Activated naive CD8-positive, alpha-beta T cell treated with anti-CD3 and anti-CD28 coated beads for 36 hours (primary cell): ENCODE measurements at places on chromosomes 4 and X.

DNA sequence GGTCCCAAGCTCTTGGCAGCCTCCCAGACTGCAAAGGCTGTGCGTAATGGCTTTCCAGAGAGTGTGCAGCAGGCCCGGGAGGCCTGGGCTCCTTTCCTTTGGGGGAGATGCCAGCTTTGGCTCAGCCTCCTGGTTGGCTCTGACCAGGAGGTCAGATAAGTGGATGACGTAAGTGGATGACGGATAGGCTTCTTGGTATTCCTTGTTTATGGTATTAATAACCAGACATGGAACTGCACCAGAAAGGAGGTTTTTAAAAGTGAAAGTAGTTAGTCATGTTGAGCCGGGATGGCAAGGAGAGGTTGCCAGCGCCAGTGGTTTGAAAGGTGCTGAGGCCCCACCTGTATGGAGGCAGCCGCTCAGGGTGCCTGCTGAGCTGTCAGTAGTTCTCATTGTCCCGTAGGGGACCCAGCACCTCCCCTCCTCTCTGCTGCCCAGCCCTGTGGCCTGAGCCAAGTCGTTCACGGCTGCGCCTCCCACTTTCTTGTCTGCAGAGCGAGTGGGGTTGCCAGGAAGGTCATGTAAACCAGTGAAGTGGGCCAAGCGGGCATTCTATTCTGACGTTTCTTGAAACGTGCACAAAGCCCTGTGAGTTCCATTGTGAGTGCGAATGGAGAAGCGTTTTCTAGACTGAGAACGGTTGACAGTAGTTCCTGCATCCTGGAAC, 28.7 kb upstream of the STOX2 start:
- no peak for DNase-seq

DNA sequence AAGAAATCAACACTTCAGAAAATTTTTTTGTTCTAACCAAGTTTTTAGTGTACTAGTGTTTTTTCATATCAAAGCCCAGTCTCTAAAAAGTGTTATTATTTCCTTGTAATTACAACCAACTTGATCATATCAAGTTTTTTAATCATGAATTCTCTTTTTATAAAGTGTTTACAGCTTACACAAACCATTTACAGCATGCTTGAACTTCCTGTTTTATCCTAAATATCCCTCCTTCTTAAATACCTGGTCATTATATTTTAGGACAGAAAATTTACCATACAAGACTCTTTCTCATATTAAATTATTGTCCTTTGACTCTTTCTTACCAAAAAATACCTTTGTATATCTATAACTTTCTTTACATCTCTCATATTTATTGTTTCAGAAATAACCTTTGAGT, 89.4 kb upstream of the NPY2R start:
- no peak for DNase-seq

DNA sequence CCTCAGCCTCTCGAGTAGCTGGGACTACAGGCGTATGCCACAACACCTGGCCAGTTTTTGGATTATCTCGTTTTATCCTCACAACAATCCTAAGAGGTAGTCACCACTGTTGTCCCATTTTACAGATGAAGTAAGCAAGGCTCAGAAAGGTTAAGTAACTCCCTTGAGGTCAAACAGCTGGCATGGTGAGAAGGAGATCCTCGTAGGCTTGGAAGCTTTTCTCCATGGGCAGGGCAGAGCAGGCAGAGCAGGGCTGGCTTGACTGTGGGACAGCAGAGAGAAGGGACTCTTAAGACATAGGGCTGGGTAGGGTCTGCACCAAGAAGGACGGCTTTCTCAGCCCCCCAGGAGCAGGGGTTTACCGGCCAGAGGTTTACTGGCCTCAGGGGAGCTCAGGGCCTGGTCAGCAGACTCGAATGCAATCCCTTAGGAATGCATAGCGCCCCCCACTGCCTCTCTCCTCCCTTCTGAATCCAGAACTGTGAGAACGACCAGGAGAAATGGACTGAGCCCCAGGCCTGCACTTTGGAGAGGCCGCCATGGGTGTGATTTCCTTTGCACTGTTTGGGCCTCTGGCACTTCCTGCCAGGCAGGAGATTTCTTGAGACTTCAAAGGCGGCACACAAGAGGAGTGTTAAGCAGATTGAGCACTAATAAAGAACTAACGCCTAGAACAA, 14.0 kb upstream of the CDKN2AIP start:
- peak; percentile 11 for DNase-seq

GRCh38 chr4:123505095-123506010, 108.8 kb downstream of the SPRY1 start:
- peak; percentile 44 for DNase-seq

DNA sequence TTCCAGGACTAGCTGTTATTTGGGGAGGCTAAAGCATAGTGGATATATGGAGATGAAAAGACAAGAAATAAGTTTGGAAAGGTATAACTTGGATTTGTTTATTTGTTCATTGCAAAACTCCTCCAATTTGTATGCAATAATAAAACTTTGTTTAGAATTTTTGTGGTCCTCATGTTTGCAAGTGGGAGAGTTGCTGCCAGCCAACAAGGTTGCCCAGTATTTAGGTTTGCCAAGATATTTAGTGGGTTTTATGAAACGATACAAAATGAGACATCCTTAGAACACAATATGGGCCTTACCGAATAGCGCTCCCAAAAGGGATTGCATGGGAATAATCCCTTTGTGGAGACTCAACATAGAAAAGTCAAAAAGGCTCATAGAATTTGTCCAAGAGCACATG, 162.1 kb downstream of the INPP4B start:
- DNase-seq, result no peak

DNA sequence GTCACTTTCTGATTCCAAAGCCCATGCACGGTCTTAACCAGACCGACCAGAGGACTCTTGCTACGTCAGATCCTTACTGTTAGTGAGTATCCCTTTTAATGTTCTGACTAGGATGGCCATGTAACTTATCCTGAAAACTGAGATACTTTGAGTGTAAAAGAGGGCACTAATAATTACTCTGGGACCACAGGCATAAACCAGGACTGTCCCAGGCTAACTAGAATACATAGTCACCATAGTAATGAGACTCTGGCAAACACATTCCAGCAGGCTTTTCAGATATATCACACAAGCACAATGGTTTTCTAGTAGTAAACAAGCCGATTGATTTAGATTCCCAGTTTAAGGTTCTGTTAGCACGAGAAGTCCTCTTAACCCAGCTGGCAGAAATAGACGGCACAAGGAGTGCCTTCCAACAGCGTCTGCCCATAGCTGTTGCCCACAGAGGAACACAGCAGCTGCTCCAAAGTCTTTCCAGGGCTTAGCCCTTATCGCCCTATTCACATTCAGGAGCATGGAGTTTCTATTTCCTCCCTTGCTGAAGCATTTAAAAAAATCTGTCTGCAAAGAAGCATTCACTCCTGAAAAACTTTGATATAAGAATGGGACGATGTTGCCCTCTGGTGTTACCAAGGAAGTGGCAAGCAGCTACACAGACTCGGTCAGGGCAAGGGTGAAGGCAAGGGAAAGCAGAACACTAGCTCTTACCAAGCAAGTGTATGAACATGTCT, 92.4 kb downstream of the CXCL13 start:
- DNase-seq, result no peak

GRCh38 chrX:15744181-15744867, 6.3 kb downstream of the CA5B start:
- DNase-seq, result no peak

GRCh38 chr4:27759611-27760575, 899.3 kb downstream of the STIM2 start:
- DNase-seq, result no peak

DNA sequence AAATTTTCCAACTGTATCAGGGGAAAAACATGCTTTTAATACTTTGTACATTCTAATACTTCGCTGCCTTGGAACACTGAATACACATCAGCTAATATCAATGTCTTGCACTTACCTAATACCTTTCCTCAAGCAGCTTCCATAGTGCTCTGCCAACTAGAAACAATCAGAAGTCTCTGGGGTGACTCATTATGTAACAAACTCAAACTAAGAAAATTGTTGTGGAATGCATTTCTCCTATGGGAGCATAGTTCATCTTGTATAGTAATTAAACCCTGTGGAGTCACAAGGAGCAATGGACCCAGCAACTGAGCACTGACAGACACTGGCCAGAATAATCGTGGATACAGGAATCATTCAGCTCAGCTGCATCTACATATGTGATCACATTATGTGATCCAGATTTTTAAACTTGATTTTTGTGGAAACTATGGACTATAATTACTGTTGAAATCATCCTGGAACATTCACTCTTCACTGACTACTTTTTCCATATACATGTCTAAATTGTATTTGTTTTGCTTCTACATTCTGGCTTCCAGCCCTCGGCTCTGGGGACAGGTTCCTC, 496.9 kb downstream of the TMA16 start:
- no peak for DNase-seq

DNA sequence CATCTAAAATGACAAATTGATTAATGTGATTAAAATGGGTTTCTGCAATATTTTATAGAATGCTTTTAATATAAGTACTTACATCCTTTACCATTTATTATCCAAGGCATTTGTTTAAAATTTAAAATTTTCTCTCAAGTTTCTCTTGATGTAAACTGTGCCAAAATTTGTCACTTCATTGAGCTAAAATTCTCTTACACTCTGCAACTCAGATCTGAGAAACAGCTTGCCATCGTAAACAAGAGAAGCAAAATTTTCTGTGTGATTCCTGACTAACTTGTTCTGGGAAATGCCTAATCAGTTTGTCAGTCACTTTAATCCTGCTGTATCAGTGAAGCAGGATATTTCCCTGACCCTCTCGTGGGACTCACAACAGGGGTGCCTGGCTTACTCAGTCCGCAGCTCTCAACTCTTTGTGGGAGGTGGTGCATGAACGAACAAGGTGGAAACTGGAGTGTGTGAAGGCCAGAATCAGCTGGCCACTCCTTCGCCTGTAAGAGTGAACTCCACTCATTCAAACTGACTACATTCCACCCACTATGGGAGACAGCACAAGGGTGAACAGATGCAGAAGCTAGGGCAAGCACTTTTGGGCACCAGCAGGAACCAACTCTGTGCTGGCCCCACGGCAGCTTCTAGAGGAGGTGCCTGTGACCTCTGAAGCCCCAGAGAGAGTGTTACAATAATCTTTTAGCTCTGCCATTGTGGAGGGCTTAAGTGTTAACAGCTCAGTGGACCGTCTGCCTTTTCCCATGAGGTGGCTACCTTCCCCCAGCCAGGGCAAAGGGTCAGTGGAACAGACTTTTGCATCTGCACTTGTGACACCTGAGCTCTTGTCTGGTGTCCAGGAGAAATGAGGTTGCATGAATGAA, 349.4 kb downstream of the FAT4 start:
- DNase-seq, result no peak

GRCh38 chr4:1600211-1600780, 83.8 kb downstream of the FAM53A start:
- DNase-seq, result no peak

GRCh38 chrX:138463476-138463875, 248.0 kb downstream of the FGF13 start:
- DNase-seq, result no peak

- no peak for DNase-seq
These were observed 199.3 kb upstream of the FAT4 start for GRCh38 chr4:125115476-125115875.

DNA sequence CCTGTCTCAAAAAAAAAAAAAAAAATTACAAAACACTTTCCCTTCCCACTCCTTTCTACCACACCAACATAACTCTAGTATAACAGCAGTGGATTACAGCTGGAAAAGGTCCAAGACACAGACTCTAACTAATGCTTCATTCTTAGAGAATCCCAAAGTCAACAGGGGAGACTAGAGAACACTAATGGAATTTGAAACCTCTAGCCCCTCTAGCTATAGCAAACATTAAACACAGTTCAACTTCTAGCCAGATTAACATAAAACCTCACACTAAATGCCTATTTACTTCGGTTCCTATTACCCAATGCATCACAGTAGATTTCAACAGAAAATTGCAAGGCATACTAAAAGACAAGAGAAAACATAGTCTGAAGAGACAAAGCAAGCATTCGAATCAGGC, 10.5 kb upstream of the DHX15 start:
- DNase-seq, result no peak

- DNase-seq, result no peak
These were observed 890.4 kb downstream of the SH3BGRL start for GRCh38 chrX:82092307-82092706.

- DNase-seq, result no peak
These were observed 106.9 kb downstream of the DKK2 start for GRCh38 chr4:106929248-106929647.
